Effector memory CD4-positive, alpha-beta T cell (primary cell): ENCODE measurements at places on chromosomes 6 and 20.
A peak's percentile ranks its signal among the peaks of the same experiment; 100 is the strongest.

DNA sequence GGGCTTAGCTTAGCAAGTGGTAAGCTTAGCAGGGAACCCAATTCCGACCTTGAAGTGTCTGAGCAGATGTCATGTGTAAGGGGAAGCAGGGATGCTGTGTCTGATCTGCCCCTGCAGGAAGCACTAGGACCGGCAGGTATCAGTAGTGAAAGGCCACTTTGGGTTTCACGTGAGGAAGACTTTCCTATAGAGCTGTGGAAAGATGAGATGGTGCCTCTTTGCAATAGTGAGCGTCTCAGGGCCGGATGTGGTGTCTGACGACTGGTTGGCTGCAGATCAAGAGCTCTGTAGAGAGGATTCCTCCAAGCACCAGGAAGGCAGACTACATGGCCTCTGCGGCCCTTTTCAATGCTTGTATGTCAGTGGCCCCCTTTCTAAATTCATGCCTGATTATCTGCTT lies 98.3 kb downstream of the TIAM2 start:
- peak; percentile 3 for DNase-seq

DNA sequence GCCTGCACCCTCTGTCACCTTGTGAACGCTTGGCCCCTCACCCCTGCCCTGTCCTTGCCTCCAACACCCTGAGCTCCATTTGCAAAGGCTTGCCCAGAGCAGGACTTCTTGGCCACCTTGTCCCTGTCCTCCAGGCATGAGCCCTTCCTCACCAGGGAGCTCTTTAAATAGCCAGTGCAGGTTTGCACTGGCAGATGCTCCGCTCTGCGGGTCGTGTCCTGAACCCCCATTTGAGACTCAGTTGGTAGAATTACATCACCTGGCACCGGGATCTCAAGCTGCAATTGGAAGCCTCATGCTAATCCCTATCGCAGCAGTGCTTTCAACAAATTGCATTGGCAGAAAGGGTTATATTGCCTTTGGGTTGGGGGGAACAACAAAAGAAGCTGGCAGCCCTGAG lies 85.9 kb downstream of the TRMT6 start:
- no peak for DNase-seq

DNA sequence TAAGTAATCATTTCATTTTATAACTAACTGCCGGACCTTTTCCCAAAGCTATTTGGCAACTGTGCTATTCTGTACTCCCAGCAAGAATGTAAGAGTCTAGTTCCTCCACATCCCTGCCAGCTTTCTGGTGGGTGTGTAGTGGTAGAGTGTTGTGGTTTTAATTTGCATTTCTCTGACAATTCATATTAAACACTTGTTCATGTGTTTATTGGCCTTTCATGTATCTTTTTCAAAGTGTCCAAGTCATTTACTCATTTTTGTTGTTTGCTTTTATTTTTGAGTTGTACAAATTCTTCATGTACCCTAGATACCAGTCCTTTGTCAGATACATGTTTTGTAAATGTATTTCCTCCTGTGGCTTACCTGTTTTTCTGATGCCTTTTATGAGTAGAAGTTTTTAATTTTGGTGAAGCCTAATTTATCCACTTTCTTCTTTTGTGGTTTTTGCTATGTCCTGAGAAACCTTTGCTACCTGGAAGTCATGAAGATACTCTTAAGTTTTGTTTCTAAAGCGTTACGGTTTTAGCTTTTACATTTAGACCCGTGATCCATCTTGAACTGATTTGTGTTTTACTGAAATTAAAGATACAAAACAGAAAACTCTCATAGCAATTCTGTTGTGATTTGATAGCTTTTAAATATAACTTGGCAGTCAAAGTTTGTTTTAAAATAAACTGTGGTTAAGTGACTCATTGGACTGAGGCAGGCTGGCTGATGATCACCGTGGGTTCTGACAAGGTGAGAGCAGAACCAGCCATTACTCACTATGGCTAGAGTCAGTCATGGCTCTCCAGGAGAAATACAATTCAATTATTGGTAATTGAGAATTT lies 8.0 kb downstream of the MYLIP start:
- DNase-seq: peak; percentile 37

DNA sequence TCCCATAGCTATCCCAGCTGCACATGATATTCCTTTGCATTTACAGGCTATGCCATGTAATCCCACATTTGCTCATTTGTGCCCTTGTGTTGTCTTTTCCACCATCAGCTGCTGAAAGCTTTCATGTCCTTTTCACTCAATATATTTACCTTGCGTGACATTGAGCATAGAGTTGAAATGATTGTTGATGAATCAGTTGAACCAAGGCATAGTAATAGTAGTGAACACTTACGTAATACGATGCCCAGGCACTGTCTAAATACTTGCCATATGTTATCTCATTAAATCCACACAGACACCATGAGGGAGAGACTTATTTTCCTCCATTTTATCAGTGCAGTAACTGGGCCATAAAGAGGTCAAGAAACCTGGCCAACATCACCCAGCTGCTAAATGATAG lies 13.1 kb downstream of the RNF8 start:
- no peak for DNase-seq

DNA sequence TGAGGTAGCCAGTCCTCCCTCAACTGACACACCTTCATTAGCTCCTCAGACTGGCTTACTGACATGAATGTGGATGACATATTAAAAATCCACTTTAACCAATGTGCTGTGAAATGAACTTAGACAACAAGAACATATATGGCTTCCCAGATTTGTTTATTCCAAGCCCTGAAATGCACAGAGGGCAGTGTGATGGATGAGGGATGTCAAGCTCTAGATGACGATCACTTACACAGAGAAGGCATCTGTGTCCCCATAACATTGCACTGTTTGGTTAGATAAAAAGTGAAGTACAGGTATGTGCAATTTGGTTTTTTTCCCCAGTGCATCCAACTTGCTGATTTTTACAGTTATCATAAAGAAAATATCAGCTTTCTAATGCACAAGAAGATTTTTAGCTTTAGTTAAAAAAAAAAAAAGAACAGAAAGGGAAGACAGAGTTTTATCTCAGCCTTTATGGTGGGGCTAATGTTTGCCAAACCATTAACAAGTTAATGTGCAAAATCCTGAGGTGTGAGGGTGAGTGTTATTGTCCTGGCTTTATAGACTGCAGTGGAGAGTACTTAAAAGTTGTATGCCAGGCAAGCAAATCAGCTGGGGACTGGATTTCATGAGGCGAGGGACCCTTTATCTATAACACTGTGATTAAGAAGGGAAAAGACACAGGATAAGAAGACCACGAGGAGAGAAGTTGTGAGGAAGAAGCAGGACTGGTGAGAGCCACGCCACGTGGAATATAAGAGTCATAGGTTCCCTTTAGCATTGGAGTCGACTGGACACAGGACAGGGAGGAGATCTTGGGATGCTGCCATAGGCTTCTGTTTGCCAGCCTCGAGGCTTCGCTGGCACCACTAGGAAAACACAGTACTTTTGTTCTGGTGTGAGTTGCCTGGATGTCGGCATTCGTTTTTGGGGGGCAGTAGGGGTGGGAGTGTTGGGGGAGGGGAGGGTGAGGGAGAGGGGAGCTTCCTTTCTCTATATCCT lies 90.0 kb upstream of the BACH2 start:
- DNase-seq: no peak

GRCh38 chr6:81362246-81362645 lies 390.2 kb downstream of the TENT5A start:
- DNase-seq: no peak

- DNase-seq: no peak
Measured at GRCh38 chr6:132192631-132193030, 208.6 kb downstream of the MOXD1 start.

DNA sequence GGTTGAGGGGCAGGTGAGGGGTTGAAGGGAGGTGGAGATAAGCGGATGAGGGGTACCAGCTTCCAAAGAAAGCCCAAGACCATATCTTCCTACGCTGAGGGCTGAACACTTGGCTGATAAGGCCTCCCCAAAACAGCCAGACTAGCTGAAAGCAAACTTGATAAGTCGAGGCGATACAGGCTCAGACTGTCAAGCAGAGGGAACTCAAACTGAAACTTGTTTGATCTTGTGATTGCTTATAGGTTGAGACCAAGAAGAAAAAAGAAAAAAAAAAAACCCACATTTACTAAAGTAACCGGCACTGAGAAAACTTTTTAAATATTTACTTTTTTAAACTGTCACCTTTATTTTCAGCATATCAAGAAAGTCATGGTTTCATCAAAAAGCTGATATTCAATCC lies 73.6 kb downstream of the TRERF1 start:
- no peak for DNase-seq

- DNase-seq: no peak
Measured at GRCh38 chr6:21340573-21340972, 253.0 kb upstream of the SOX4 start.

DNA sequence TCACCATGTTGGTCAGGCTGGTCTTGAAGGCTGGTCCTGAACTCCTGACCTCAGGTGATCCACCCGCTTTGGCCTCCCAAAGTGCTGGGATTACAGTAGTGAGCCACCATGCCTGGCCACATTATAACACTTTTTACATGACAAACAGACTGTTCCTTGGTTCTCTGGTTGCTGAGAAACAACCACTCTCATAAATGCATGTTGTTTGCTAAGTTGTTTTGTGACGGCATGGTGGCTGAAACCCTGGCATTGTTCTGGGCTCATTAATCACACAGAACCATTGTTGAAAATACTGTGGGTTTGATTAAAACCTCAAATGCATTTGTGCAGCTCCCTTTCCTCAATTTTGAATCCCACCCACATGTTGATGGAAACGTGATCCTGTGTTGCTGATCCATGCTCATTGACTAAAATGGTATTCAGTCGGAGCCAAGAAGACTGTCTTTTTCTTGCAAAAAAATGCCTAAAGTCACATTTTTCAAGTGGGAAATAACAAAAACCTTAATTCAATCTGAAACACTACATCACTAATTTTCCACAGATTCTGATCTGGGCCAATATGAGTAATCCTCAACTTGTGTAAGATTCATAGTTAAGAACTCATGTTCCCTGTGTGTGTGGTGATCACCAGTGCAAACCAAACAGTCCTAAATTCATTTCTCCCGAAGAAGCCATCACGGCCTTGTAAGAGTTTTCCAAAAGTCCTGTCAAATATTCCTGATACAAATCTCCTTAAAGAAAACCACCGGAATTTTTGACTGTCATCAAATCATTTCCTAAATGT lies 132.8 kb downstream of the FNDC1 start:
- DNase-seq: no peak

DNA sequence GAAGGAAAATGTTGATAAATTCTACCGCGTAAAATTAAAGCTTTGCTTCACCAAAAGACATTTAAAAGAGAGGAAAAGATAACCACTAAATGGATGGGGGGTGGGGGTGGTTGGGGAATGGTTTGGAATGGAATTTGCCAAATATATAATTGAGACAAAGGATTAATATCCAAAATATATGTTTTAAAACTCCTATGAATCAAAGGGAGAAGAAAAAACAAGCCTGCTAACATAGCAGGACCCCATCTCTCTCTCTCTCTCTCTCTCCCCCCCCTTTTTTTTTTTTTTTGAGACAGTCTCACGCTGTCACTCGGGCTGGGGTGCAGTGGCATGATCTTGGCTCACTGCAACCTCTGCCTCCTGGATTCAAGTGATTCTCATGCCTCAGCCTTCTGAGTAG lies 13.4 kb upstream of the NR2E1 start:
- no peak for DNase-seq

DNA sequence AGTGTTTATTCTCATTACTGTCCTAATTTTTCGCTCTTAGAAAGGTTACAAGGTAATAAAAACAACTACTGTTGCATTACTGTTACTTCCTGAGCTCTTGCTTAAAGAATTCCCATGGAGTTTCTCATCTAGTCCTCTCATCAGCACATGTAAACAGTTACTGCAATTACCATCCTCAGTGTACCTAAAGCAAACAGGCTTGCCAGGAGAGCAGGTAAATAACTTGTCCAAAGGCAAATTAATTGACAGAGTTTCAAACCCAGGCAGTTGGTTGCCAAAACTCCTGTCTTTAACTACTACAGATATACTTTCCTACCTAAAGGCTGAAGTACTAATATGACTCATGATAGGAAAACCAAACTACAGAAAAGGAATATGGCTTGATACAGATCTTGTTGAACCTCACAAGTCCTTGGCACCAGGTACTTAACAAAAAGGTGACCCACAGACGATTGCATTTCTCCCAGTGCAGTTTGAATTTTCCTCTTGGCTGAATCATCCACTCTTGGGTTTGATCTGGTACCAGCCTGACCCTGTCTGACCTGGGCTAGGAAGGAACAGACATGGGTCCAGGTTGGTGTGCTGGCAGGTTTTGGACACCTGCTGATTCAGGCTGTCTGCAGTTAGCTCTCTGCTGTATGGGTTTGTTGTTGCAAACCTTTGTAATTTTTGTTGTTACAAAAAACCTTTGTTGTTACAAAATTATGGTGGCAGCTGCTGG lies 153.0 kb downstream of the CFAP61 start:
- DNase-seq: no peak

GRCh38 chr6:135791441-135791840 lies 60.1 kb upstream of the PDE7B start:
- no peak for DNase-seq

GRCh38 chr6:166488076-166488685 lies 98.3 kb downstream of the RAMACL start:
- peak; percentile 75 for DNase-seq

DNA sequence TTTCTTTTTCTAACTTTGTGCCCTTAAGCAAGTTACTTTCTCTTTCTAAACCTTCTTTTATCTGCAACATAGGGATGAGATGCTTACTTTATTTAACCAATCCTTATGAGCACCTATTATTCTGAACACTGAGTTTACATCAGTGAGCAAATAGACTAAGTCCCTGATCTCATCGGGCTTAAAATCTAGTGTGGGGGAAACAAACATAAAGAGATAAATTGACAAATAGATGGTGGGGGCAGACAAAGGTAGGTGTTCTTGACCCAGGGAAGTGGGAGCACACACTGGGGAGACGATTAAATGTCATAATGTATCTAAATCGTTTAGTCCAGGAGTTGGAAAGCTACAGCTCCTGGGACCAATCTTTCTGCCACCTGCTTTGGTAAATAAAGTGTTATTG lies 129.6 kb downstream of the TFAP2C start:
- no peak for DNase-seq

DNA sequence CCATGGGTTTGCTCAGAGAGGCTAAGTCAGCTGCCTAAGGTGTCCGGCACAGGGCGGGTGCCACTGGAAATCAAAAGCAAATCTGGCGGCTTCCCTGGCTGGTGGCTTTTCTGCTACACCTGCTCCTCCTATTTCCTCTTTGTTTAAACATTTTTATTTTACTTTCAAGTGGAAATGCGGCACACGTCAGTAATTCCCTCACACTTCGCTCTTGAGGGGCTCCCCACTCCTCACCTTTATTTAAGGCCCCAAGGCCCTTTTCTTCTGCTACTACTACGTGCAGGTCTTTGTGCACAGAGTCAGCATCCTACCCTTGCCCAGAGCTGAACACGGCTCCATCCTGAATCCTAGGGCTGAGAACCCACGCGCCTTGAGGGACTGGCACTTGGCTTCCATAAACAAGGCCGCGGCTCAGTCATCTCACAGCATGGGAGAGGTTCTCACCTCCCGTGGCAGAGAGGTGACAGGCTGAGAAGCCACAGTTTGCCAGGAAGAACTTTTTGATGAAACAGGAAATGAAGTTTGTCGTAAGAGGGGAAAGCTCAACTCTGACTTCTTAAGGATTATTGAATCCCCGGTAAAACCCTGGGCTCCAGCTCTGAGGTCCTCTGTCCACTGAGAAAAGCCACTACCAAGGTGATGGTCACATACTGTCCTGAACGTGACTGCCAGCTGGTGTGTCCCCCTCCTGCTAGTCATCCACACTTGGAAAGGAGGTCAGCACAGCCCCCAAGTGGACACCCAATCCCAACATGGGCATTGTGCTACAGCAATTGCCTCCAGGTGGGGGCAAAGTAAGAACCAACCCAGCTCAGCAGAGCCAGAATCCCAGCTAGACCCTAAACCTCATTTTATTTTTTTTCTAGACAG lies 48.0 kb downstream of the NFATC2 start:
- peak; percentile 29 for DNase-seq
